Chondrocyte (in vitro differentiated cells): ENCODE measurements at places on chromosomes 3 and 15. TPM values are rescaled to one million over a fixed set of nuclear protein-coding genes. Genes with fewer than 3 reads are reported as not detected.

DNA sequence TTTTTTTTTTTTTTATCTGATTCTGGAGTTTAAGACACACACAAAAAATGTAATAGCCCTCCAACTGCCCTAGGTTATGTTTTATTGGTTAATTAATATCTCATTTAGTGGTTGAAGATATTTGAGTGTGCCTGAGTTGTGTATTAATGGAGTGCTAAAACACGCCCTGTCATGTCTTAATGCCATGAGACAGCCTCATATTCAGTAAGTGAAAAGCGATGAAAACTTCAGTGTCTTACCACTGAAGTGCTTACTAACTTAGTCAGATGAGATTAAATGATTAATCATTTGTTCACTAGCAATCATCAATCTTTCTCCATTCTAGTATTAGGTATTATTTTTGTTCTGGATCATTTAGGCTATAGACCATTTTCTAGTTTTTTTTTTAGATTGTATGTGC, 544.7 kb upstream of the ROBO2 start:
- DNase-seq: no peak
- H3K36me3 ChIP-seq: no peaks in the 10 kb centered on the region
- H3K4me3 ChIP-seq: no peak overlapping the region
- H3K27me3 ChIP-seq: no peaks in the 10 kb centered on the region
- H3K4me1 ChIP-seq: peaks cover 6% of the 10 kb centered on the region
- no peak overlapping the region for H3K27ac ChIP-seq

- H3K27ac ChIP-seq: peak overlapping the region; percentile 85
- peaks cover 65% of the 10 kb centered on the region for H3K4me1 ChIP-seq
- no peak for DNase-seq
- H3K36me3 ChIP-seq: no peaks in the 10 kb centered on the region
- no peaks in the 10 kb centered on the region for H3K27me3 ChIP-seq
- peak overlapping the region; percentile 61 for H3K4me3 ChIP-seq
These were observed 15.3 kb downstream of the TNK2 start for GRCh38 chr3:195893044-195893395.

TMEM42 gene
- 14.2 to 14.6 TPM (median 14.3 TPM) in 3 replicates for total RNA-seq

GRCh38 chr3:113421082-113421481, 20.2 kb downstream of the CFAP44 start:
- peaks cover 16% of the 10 kb centered on the region for H3K36me3 ChIP-seq
- DNase-seq: no peak
- no peak overlapping the region for H3K27ac ChIP-seq
- H3K27me3 ChIP-seq: no peaks in the 10 kb centered on the region
- H3K4me1 ChIP-seq: no peaks in the 10 kb centered on the region

DNA sequence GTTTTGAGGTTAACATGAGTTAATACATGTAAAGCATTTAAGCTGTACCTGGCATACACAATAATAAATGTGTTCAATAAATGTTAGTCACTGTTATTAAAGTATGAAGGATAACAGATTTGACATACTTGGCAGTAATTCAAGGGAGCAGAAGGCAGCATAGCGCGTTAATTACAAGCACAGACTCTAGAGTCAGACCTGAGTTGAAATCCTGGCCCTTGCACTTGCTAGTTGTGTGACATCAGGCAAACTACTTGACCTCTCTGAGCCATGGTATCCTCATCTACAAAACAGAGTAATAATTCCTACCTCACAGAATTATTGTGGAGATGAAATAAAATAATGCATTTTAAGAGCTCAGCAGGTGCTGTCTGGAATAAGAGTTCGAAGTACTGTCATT, 5.4 kb downstream of the IFT122 start:
- peaks cover 37% of the 10 kb centered on the region for H3K4me1 ChIP-seq
- no peak for DNase-seq
- no peaks in the 10 kb centered on the region for H3K36me3 ChIP-seq
- H3K27me3 ChIP-seq: no peaks in the 10 kb centered on the region

GRCh38 chr3:41601404-41601987, 360.4 kb downstream of the ULK4 start:
- H3K27me3 ChIP-seq: no peaks in the 10 kb centered on the region
- H3K4me1 ChIP-seq: no peaks in the 10 kb centered on the region
- no peak overlapping the region for H3K4me3 ChIP-seq
- H3K27ac ChIP-seq: no peak overlapping the region
- H3K36me3 ChIP-seq: no peaks in the 10 kb centered on the region
- DNase-seq: no peak

DNA sequence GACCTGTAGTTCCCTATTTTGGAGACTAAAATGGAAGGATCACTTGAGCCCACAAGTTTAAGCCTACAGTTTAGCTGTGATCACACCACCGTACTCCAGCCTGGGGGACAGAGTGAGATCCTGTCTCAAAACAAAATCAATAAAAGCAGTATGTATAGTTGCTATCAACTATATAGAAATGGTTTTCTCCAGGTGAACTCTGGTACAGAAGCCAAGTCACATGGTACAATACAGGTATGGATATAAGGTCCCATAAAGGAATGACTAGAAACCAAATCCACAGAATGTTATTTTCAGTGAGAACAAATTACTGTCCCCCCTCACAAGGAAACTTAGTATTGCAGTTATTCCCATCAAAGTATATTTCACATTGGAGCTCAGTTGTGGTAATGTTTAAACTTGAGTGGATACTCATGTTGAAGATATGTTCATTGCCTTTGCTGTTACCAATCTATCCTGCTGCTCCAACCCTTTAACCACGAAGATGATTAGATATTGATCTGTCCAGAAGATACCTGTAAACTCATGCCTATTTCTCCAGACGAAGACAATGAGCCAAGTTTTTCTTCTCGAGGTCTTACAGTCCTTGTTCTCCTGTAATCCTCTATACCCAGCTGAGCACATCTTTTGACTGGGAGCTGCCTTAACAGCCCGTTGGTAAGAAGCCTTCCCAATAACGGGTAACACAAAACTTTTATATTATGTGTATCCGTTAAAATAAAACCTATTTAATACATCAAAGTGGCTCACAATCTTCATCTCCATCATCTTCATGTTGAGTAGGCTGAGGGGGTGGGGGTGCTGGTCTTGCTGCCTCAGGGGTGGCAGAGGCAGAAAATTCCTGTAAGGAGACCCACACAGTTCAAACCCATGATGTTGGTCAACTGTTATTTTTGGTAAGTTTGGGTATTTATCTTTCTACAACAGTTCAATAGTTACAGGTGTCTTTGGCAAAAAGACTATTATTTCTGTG, 24.6 kb downstream of the TRA2B start:
- H3K27ac ChIP-seq: no peak overlapping the region
- no peak overlapping the region for H3K4me3 ChIP-seq
- DNase-seq: no peak
- peaks cover 19% of the 10 kb centered on the region for H3K36me3 ChIP-seq
- peaks cover 20% of the 10 kb centered on the region for H3K4me1 ChIP-seq
- no peaks in the 10 kb centered on the region for H3K27me3 ChIP-seq

GRCh38 chr15:54816401-54816800, 380.3 kb downstream of the RSL24D1 start:
- no peaks in the 10 kb centered on the region for H3K27me3 ChIP-seq
- no peak for DNase-seq
- H3K36me3 ChIP-seq: no peaks in the 10 kb centered on the region
- H3K27ac ChIP-seq: no peak overlapping the region
- H3K4me1 ChIP-seq: no peaks in the 10 kb centered on the region
- no peak overlapping the region for H3K4me3 ChIP-seq

DNA sequence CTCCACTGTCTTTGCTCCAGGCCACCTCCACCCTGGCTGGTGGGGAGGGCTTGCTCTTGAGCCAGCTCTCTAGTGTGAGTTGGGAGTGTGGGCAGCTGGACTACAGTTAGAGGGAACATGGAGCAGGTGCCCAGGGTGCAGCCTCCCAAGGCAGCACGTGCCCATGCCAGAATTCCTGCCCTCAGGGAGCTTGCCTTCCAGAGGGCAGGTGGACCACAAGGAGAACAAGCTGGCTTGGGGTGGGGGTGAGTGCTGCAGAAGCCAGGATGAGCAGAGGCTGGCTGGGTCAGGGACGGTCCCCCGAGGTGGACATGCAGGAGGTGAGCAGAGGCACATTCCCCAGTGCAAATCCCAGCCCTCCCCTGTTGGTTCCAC, 89.5 kb downstream of the VGLL4 start:
- H3K27ac ChIP-seq: peak overlapping the region; percentile 73
- no peak overlapping the region for H3K4me3 ChIP-seq
- peak; percentile 89 for DNase-seq
- H3K36me3 ChIP-seq: peaks cover 28% of the 10 kb centered on the region

ALS2CL gene
- total RNA-seq: 1.4 to 5.2 TPM (median 3.6 TPM) in 3 replicates

CAMK1 gene
- total RNA-seq: 9.7 to 20.9 TPM (median 19.3 TPM) in 3 replicates

GRCh38 chr3:54999811-55000210, 72.0 kb upstream of the LRTM1 start:
- no peaks in the 10 kb centered on the region for H3K27me3 ChIP-seq
- no peak overlapping the region for H3K4me3 ChIP-seq
- peaks cover 22% of the 10 kb centered on the region for H3K4me1 ChIP-seq
- no peaks in the 10 kb centered on the region for H3K36me3 ChIP-seq

- no peak overlapping the region for H3K4me3 ChIP-seq
- DNase-seq: no peak
- peaks cover 76% of the 10 kb centered on the region for H3K36me3 ChIP-seq
- peaks cover 70% of the 10 kb centered on the region for H3K4me1 ChIP-seq
- H3K27ac ChIP-seq: peak overlapping the region; percentile 10
These were observed 110.8 kb downstream of the DUT start for GRCh38 chr15:48442011-48442410.

SNX22 gene
- total RNA-seq: 0.15 to 0.28 TPM (median 0.27 TPM) in 3 replicates
